Astrocyte of the hippocampus (primary cell): ENCODE measurements at places on chromosomes 4 and X.

DNA sequence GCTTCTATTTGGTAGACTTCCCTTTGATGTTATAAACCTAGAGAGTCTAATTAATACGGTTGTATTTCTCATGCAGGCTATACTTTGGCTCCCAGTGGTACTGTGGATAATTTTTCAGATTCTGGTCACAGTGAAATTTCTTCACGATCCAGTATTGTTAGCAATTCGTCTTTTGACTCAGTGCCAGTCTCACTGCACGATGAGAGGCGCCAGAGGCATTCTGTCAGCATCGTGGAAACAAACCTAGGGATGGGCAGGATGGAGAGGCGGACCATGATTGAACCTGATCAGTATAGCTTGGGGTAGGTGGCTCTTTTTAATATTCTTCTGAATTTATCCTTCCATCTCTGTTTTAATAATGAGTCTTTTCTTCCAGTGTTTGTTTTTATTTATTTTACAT is 249.7 kb downstream of the RAPGEF2 start:
- no peak for DNase-seq

DNA sequence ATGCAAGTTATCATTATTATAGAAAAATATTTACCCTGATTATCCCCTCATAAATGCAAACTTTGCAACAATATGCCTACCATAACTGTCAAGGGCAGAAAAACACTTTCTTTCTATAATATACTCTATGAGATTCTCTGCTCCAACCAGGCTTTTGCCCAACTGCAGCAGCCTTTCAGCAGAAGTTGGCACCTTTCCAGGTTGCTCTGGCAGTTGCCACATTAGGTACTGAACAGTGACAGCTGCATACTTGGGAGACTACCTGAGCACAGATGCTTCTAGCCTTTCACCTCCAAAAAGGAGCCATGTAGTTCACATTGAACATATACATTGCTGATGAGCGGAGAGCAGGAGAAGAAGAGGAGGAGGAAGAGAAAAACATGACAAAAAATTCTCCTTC is 69.5 kb upstream of the BRWD3 start:
- peak; percentile 9 for DNase-seq

GRCh38 chr4:39054497-39054896 is 7.5 kb upstream of the KLHL5 start:
- no peak for DNase-seq

DNA sequence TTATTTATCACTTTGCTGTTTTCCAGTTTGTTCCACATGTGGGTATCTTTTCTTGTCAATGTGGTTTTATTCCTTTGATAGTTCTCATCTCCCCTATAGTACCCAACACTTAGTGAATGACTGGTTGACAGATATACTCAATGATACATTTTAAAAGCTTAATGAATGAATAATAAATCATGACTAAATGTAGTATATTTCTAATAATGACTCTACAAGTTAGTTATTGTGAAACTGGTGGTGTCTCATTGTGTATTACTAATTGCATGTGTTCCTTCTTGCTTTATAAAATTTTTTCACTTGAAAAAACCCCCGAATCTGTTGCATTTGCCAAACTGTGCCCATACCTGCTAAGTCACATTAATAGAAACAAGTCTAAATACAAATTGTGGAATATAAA is 95.4 kb downstream of the MBNL3 start:
- DNase-seq = no peak

DNA sequence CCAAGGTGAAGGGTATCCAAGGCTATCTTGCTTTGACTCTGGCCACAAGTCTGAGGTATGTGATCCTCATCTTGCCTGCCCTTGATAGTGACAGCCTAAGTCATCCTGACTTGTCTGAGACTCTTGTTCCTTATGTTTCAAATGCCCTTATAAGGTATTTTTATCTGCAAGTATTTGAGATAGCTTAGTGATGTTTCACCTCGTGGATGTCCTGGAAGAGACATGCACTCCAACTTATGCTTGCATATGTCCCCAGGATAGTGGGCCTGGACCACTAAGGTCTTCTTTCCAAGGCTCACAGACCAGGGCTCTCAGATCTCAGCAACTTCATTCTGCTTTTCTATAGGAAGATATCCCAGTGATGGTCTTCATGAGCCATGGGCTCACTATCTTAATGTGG is 120.5 kb upstream of the WDR1 start:
- DNase-seq = no peak

DNA sequence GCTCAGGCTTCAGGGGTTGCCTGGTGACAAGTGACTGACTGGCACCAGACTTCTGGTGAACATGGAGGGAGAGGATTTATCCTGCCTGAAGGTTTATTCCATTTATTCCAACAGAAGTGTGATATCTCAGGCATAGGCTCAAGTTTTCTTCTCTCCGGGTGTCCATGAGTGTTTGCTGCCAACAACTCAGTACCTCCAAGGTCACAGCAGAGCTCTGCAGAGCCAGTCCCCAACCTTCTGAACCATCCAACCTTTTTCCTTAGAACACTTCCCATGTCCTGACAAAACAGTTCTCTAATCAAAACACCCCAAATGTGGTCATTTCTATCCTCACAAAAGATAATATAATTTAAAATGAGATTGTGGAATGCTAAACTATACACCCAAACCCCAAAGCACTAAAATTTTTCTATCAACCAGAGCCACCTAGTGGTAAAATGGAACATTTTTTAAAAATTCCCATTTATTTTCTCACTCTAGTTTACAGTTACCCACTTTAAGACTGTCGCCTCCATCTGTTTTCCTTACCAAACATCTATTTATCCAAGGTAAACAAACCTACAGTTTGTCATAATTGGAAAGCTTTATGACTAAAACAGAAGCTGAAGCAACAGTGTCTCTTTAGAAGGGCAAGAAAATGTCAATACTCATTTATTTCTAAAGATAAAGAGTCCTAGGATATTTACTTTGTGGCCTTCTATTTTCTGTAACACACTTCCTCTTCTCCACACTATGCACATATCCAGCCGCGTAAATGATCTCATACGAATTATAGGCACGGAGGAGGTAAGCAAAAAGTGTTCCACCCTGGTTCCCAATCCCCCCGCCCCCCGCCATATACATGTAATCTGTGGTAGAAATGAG is 39.5 kb downstream of the TMEM154 start:
- peak; percentile 33 for DNase-seq

DNA sequence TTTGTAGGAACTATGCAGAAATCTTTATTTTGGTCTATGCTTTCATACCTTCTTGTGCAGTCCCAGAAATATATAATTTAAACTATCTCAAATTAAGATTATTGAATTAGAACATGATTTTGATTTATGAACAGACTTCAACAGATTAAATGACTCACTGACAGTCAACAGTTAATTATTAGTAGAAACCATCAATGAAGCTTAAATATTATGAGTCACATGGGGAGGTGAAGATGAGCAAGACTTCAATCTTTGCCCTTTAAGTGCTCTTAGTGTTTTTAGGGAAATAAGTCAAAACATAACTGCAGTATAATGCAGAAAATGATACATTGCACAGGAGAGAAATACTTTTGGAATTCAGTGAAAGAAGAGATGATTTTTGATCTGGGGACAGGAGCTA is 81.5 kb upstream of the BMP3 start:
- no peak for DNase-seq

GRCh38 chr4:175789647-175790046 is 22.4 kb downstream of the GPM6A start:
- no peak for DNase-seq

DNA sequence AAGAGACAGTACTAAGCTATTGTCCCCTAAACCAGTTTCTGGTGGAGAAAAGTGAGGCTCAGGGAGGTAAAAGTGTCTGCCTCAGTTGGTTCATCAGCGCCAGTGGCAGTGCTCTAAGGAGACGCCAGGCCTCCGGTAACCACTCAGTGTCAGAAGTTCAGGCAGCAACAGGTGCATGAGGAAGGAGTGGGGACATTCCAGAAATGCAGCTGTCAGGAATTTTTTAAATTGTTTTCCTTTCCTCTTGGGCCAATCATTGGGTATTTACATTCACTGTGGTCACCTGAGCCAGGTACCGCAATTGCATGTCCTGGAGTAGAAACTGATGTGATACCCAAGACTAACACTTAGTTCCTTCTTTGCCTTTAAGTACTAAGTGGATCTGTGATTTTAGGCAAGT is 40.2 kb upstream of the HS3ST1 start:
- no peak for DNase-seq

- DNase-seq = peak; percentile 84
Observed at GRCh38 chrX:72306851-72307645, 1.3 kb upstream of the CITED1 start.

DNA sequence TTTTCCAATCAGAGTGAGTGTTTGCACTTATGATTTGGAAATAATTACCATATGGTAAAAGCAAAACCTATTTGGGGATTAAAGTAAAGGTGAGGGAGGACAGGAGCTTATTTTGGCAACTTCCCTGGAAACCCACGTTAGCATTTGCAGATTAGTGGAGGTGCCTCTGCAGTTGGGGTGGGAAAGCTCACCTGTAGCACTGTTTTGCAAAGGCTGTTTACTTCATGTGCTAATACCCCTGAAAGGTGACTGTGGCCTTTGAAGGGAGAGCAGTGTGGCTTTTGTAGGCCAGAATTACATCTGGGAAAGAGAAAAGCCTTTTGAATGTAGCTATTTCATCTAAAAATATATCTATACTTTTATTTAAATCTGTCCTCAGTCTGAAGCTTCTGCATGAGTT is 9.4 kb downstream of the SUPT20HL1 start:
- DNase-seq = no peak

DNA sequence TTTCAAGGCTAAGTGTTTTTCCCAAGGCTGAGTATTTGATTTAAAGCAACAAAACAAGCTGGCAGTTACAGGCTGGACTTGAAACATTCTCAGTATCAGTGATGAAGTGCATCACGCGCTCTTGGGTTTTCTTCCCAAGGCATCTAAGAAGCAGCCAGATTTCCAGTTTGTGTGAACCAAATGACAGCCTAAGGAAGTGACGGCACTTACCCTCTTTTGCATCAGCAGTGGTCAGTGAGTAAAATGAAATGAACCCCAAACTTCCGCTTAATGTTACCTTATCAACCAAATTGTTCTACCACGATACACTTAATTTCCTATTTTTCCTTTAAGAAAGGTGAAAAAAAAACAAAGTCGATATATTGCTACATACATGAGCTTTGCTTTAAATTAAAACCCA is 15.8 kb upstream of the GYPE start:
- no peak for DNase-seq

DNA sequence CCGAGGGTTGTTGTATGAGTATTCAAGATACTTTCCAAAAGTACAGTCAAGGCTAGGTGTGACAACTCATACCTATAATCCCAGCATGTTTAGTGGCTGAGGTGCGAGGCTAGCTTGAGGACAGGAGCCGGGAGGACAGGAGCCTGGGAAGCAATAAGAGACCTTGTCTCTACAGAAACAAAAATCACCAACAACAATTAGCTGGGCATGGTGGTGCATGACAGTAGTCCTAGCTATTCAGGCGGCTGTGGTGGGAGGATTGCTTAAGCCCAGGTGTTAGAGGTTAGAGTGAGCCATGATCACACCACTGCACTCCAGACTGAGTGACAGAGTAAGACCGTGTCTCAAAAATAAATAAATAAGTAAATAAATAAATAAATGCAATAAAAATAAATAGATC is 91.6 kb downstream of the TLL1 start:
- DNase-seq = no peak

- DNase-seq = no peak
Observed at GRCh38 chrX:70398899-70399298, 24.2 kb upstream of the GDPD2 start.

GRCh38 chr4:107699466-107700206 is 20.4 kb downstream of the PAPSS1 start:
- DNase-seq = peak; percentile 22

DNA sequence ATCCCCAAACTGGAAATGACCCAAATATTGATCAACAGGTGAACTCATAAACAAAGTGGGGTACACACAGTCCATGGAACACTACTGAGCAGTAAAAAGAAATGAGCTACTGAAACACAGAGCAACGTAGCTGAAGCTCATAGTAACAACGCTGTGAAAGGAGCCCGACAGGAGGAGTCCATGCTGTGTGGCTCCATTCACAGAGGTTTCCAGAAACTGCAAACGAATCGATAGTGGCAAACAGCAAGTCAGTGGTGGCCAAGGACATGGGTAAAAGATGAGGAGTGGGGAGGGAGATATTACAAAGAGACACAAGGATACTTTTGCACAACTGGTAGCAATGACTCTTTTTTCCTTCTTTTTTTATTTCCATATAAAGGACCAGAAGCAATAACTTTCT is 90.4 kb downstream of the HAUS3 start:
- no peak for DNase-seq

GRCh38 chr4:48937033-48937432 is 30.5 kb upstream of the OCIAD2 start:
- no peak for DNase-seq

DNA sequence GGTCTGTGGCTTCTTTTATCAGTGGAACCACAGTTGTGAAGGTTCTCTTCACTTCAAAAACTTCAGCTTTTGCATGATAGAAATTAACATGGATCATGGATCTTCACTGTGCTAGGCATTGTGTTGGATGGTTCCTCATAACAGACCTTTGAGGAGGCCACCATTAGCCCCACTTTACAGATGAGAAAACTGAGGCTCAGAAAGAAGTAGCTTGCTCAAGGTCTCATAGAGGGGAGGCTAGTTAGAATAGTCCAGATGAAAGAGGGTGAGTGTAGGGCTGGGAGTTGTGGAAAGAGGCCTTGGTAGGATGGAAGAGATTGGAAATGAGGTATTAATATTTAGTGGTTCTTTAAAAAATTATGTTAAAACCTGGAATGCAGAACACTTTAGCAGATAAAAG is 2.6 kb downstream of the TSR2 start:
- no peak for DNase-seq

DNA sequence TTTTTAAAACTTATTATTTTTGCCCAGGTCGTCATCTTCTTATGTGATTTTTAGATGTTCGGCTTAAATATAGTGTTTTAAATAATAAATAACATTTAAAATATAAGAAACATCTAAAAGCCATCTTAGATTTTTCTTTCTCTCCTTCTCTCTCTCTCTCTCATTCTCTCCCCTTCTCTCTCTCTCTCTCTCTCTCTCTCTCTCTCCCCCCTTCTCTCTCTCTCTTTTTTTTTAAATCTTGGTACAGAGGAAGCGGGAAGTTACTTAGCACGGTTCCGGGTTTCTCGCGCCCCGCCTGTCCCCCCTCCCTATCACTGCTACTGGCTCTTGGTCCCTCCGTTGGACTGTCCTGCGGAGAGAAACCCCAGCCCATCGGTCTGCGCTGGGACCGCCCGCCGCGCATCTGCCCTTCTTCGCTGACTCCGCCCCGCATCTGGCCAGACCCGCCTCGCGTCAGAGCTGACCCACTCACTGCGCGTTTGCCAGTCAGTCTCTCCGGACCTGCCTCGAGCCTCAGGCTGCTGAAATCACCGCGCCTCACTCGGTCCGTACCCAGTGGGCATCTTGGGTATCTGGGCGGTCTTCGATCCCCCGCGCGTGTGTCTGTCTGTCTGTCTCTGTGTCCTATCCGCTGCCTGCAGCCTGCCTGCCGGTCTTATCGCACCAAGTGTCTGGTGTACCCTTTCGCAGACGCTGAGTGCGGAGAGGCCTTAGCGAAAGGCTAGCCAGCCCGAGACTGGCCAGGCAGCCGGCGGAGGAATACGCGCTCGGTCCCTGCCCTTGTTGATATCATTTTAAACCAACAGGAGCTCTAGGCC is at the start of gene PABPC5:
Gene PABPC5, plus strand, starts transcription at position 489 of the 818 bp plus-strand sequence. CDS start 739 bp downstream, outside the sequence.
- DNase-seq = peak; percentile 83
